NB4 (cell line): ENCODE measurements at places on chromosomes 2 and 18.

DNA sequence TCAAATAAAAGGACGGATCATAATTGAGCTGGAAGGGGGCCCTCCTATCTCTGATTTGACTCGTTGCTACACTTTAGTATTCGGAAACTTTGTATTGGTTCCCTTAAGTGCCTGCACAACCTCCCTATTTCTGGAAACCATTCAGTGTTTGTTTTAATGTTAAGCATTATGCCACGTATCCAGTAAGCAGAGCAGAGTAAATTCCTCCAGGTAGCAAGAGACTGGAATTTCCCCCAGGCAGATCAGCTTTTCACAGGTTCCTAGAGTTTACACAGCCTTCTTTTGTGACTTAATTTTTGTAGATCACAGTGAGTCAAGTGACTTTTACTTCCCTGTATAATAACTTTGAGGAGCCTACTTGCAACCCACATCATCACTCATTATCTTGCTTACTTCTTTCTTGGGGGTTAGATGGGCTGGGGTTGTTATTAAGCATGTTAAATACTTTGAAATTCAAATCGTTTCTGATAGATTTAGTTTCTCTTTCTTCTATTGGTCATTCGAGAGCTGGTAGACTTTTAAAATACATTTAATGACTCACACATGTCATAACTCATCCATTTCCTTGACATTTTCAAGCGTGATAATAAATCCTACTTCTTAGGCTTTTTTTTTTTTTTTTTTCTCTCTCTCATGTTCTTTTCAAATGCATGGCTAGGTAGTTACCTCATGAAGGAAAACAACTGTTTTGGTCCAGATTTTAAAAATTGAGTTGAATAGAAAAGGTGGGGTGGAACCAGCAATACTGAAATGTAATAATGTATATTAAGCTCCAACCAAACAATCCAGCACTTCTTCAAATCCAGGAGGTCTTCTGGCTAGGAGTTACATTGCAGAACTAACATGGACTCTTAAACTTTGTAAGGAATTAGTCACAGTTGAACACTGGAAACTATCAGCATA, 219.3 kb downstream of the NEDD4L start:
- no peak for DNase-seq

DNA sequence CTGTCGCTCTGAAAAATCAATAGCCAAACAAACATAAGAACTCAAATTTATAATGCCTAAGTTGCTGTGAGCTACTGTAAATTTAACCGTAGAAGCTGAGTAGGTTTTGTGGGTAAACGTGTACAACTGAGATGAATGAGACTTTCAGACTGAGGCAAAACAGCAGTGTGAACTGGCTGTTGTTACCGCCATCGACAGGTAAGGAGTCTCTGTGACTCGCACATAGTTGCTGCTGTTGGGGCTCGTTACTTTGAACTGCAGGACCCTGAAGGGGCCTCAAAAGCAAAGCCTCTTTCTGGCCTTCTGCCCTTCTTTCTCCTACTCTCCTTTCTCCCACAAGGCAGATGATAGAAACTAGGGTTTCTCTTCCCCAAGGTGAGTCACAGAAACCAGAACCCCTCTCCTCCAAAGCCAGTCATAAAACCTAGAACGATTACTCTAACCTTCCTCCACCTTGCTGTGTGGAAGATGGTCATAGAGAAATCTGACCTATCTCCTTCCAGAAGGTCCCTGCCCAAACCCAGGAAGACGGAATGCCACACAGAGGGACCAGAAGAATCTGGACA, 101.2 kb downstream of the DLGAP1 start:
- DNase-seq: no peak

DNA sequence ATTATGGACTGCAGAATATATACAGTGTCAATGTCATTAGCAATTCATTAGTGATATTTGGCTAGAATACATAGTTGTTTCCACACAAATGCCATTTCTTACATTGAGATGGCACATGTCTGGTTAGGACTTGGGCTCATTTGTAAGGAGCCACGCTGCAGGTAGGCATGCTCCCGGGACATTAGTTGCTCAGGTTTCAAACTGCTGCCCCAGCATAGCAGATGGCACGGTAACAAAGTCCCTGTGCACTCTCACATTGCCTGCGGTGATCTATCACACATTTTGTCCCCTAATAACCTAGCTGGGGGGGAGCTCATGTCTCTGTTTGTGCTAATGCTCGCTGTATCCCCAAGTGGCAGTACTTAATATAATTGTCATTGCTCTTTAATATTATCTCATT, 185.1 kb downstream of the NEDD4L start:
- no peak for DNase-seq

DNA sequence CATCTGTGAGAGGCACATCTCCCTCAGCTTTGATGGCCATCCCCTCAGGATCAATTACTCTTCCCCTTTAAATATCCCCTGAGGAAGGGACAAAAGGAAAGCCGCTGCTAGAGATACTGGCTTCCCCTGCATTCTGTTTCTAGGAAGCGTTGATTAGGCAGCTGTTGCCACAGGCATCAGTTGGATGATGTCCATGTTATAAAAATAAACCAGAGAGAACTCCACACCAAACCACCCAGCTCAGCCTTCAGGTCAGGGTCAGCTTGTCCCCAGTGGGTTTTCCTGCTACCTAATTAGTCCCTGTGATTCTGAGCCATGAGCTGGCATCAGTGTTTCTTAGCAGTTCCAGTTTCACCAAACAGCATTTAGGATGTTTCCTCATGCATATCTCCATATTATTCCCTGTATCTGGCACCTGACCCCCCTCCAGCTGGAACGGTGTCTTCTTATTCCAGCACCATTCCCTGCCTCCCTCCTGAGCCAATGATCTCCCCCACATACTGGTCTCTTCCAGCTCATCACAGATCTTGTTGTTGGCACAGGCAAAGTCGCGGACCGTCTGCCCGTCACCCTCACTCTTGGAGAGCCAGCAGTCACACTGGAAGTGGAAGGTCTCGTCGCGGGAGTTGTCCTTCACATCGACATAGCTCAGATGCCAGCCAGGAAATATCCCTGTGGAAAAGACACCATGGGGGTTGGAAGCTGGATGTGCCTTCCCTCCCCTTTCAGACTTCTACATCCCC, 168.4 kb downstream of the LOXHD1 start:
- no peak for DNase-seq

DNA sequence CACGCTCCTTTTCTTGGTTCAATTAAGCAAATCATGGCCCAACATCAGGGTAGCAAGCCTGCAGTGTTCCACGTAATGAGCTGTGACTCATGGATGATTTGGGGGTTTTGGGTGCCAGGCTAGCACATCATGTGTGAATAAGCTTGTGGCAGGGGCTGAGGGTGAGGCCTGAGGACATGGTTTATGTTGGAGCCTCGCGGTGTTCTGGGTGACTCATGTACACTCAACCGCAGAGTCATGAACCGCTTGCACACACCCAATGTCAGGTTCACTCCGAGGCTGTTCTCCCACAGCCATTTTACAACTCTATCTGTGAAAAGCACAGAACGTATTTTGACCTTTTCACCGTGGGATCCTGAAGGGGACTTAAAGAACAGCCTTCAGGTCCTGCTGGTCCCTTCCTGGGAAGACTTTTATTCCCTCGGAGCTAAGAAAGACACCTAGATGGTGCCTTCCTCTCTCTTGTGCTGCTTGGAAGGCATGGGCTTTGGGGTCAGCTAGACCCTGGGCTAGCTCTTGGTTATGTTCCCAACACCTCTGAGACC, 139.9 kb upstream of the ZEB2 start:
- peak; percentile 73 for DNase-seq

DNA sequence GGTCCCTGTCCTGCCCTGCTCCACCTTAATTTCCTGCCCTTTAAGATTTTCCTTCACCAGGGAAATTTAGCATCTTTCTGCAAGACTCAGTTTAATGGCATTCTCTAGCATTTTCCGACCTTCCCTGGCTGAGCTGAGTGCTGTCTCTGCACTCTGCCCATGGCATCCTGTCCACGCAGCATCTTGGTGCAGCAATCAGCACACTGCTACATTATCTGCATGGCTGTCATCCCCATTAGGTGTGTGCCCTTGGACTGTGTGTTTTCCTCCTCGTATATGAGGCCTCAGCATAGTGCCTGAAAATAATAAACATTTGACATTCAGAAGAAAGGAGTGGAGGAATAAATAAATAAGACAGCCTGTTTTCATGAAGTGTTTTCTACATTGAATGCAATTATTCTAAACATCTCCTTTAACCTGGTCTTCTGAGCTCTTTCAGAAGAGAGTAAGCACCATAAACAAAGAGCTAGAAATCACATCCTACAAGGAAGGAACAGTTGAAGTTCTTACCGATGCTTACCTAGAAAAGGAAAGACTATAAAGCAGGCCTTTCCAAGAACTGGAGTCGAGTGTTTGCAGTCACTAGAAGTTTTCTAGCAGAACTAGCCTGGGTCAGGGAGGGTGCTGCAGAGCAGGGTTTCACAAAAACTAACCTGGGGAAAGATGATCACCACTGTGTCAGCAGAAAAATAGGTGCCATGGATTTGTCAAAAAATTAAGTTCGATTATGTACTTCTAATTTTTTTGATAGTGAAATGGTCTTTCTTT, 131.4 kb upstream of the ITGB6 start:
- no peak for DNase-seq

GRCh38 chr18:63971320-63972001, 1.6 kb downstream of the SERPINB8 start:
- no peak for DNase-seq

DNA sequence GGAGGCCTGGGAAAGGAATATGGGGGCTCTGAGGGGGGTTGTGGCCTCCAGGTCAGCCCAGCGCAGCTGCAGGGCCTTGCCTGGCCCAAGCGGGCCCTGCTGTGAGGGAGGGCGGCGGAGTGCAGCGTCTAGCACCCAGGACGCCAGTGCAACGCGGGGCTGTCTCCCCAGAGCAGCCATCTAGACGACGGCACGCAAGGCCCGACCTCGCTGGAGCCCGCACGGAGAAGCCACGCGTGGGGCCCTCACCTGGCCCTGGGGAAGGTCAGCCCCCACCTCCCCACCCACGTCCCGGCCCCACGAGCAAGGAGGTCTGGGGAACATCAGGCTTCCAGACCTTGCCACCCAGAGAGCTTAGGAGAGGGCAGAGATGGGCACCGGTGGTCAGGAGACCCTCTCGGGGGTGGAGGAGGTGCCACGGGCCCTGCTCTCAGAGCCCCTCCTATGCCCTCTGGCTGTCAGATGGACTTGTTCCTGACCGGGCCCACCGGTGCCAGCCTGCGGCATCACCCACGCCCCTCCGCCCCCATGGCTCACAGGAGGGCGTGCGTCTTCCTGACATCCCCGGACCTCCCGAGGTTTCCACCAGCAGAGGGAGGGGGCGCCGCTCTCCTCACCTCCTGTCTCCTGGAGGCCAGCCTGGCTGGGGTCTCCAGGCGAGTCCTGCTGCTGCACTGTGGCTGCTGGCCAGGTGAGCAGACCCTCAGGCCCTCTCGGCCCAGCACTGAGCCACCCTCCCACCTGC, 17.0 kb downstream of the GPR35 start:
- no peak for DNase-seq

GRCh38 chr18:47953471-47953931, 23.0 kb upstream of the SMAD2 start:
- peak; percentile 98 for DNase-seq

DNA sequence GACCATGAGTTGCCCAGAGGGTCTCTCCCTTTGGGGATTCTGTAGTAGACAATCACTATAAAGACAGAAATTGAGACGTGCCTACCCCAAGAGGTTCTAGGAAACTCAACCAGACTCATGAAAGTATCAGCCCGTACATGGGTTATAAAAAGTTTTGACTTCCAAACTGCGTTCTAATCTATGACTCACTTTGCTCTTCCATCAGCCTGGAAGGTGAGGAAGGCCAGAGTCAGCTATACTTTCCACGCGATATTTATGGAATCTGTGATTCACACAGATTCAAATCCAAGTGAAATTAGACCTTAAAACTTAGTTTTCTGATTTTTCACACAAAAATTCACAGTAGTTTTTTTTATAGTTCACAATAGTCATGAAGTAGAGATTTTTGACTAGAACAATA, 7.7 kb upstream of the LYPD1 start:
- DNase-seq: no peak

- no peak for DNase-seq
Observed at GRCh38 chr2:64104933-64105332, 39.3 kb downstream of the PELI1 start.

- DNase-seq: no peak
Observed at GRCh38 chr2:72765997-72766609, 59.7 kb downstream of the EXOC6B start.

DNA sequence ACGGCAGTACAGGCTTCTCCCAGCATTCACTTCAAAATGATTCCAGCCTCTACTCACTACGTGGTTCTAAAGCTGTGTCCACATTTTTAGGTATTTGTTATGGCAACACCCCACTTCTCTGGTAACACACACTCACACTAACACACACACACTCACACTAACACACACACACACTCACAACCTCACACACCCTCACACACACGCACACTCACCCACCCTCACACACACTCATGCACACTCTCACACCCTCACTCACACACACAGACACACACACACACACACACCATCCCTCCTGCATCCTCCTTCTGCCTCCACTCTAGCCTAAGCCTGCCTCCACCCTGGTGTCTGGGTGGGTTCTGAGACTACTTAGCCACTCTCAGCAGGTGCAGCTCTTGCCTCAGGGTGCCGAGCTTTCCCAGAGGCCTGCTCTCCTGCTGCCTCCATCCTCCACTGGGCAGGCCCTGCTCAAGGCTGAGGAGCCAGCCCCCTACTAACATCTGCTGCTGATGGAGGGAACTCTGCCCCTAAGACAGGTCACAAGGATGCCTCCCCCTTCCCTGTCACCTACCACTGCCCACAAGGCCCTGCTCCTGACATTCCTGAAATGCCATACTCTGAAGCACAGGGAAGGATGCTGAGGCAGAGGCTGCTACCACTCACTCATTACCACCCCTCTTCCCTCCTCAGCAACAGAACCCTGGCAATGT, 63.9 kb downstream of the NCAPH start:
- DNase-seq: no peak

DNA sequence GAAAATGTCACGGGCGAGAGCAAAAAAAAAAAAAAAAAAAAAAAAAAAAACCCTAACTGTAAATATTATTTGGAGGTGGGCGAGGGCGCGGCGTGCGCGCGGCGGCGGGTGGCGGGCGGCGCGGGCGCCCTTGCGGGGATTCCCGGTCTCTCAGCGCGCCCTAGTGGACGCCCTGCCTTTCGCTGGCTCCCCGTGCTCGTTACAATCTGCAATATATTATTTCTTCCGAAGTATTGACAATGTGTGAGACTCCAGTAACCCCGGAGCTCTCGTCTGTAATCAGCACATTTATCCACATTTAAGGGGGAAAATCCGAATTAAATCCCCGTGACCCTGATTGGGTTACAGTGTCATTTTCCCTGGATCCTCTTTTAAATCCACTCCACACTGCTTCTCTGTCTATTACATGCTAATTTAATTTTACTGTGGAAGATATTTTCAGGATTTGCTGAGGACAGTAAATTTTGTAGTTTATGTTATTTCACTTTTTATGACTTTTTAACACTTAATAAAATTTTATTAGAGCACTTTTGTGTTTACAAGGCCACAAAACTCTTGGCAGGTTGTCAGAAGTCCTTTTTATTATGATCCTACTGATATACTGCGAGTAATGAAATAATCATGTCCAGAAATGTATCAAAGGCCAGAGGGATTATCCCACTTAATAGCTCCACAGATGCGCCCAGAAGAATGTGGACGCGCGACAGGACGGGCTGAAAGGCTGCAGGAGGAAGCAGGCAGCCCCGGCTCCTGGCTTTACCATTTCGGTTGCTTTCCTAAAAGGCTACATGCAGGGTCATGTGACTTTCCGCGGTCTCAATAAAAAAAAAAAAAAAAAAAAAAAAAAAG, 369.1 kb downstream of the MTX2 start:
- DNase-seq: peak; percentile 53

- DNase-seq: no peak
Observed at GRCh38 chr2:134360745-134361487, 107.0 kb downstream of the MGAT5 start.

GRCh38 chr2:37672104-37672869, 845 bp upstream of the CDC42EP3 start:
- DNase-seq: peak; percentile 98
